ENCODE measurements at places on chromosomes 6 and 20.

DNA sequence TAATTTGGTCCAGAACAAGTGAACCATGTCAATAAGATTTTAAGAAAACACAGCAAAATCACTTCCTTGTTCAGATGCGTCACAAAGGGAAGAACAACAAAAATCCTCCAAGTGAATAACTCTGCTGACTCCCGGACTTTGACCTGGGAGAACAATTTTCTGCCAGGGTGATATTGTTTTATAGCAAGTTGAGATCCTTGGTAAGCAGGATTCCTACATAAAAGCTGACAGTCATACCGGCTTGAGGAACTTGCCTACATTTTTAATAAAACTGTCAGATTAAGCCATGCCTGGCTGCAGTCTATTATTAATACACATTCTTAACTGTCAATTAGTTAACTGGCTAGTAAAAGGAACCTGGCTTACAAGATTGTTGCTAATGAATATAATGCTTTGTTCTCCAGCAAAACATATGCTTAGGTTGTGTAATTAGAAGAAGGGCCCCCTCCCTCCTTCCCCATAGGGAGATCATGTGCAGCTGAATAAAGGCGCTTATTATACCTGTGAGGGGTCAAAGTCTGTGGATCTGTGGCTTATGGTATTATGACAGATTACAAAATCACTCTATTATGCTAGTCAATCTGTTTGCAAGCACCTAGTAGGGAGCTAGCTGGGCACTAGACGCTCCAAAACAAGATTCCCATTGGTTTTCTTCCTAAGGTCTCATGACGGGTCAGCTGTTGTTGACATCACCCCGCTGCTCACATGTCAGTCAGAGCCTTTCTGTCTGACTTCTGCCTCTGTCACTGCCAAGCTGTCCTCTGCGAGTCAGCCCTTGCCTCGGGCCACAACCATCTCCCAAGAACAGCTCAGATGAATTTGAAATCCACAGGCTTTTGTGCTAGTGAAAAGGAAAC is 44.6 kb upstream of the SEC63 start:
- DNase-seq: no peak

GRCh38 chr6:159112714-159113113 is 56.5 kb upstream of the FNDC1 start:
- no peak for DNase-seq

DNA sequence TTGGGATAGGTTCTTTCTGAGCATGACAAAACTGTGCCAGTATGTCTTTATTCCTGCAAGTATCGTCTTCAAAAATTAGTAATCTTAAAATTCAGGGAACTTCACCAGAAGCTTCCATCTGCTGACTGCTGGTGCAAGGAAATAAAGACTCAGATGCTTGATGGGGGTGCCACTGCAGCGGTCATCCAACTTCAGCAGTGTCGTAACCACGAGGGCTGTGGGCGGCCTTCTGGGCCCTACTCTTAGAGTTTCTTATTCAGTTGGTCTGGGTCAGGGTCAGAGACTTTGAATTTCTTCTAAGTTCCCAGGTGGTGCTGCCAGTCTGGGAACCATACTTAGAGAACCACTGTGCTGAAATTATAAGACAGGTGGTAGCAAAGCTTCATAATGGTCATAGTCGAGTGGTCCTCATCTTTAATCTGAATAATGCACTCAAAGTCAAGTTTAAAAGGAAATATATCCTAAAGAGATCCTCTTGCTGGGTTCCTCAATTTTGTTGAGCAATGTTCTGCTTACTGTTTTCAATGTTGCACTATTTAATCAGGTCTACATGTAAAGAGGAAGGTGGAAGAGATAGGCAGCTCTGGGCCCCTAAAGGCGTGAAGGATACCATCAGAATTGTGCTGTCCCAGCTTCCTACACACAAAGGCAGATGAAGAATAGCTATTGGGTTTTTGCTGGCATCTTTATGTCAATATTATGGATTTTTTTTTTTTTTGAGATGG is 165.4 kb upstream of the GMDS start:
- no peak for DNase-seq

- no peak for DNase-seq
Measured at GRCh38 chr20:38975539-38976120, 13.5 kb downstream of the DHX35 start.

- DNase-seq: no peak
Measured at GRCh38 chr20:47991875-47992488, 206.7 kb upstream of the SULF2 start.

- no peak for DNase-seq
Measured at GRCh38 chr20:60812561-60812960, 439.5 kb upstream of the CDH4 start.

DNA sequence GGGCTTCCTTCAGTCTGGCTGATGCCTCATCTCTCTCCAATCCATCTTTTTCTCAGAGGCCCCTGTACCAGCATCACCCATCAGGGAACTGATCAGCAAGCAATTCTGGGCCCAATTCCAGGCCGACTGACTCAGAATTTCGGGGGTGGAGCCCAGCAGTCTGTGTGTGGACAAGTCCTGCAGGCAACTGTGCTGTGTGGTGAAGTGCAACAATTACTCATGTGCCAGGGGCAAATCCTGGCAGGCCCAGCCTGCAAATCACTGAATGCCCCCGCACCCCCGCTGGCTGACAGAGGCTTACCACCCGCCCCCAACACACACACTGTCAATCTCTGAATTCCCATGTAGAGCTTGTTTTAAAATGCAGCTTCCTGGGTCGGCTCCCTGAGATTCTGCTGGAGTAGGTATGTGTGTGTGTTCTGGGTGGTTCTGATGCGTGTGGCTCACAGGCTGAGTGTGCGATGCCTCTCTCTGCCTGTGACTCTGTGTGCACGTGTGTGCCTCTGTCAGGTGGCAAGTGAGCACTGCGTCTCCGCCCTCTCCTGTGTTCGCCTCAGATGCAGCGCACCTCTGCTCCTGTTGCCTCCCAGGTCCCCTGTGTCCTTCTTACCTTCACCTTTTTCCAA is 45.4 kb downstream of the SSR1 start:
- DNase-seq: no peak

- peak; percentile 2 for DNase-seq
Measured at GRCh38 chr6:12605888-12606345, 110.7 kb upstream of the PHACTR1 start.

DNA sequence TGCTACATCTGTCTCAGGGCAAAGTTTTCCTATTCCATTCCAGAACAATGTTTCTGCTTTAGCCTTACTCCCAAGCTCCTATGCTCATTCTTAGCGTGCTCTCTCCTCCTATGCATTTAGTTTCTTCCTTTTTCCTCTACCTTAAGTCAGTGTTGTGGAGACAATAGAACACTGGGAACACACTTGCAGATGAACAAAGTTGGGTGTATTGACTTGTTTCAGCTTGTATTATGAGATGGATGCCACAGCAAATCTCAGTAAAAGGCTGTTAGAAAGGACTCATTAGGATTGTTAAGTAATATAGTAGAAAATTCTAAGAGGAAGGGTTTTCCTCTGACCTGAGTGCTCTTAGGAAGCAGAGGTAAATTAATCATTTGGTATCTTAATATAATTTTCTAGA is 48.4 kb downstream of the BMP5 start:
- no peak for DNase-seq

- no peak for DNase-seq
Measured at GRCh38 chr20:63628246-63628975, 1.5 kb upstream of the GMEB2 start.

DNA sequence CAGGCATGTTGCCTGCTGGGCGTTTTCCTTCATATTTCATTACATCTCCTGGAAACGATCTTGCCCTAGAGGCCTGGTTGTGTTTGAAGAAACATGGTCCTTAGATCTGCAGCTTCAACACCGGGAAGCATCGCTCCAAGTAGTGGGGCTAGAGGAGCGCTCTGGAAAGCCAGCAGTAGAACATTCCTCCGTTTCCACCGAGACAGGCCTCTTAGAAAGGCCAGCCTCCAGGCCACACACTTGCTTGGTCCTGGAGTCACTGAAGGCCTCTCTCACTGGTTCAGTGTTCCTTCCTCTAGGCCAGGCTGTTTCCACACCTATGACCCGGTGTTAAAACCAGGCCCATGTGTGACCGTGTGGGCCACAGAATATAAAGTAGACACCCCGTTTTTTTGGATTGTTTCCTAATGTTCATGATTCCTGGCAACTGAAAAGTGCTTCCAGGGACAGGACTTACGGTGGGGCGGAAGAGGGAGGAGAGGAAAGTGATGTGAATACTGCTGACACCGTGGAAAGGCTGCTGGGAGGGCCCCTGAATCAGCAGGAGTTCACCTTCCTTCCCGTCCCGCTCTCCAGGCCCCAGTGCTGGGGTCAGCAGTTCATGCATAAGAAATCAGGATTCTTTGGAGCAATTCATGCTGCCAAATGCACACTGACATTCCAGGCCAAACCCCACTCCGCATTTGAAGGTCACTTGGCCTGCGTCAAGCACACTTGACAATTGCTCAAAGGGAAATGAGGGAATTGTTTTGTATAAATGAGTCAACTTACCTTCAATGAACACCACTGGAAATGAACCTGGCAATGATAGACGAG is 83.8 kb downstream of the IYD start:
- DNase-seq: no peak

DNA sequence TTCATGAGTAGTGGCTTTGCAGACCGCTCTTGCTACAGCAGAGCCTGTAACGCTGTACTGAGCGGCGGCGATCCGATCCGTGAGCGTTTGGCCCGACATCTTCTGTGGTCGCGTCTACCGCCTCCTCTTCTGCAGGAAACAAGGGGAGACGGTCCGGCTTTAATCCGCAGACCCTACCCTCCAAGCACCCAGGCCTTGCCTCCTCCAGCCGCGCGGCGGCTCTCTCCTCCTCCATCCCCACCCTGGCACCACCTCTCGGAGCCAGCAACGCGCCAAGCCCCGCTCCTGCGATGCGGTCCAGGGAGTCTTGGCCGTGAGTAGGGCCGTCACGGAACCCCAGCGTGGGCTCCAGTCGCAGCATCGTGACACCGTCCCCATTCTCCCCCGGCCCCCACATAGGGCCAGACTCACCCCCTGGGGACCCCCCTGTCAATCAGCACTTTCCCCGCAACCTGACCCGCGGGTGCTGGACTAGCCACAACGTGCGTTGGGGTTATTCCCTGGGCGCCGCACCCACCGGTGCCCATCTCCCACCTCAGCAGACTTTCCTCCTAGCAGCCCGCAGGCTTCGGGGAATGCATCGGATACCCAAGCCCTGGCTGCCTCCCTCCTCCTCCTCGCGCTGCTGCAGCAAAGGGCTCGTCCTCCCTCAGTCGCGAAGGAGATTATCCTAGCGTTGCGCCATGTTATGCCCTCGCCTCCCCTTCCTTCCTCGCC is 914 bp downstream of the SNAP91 start:
- no peak for DNase-seq

DNA sequence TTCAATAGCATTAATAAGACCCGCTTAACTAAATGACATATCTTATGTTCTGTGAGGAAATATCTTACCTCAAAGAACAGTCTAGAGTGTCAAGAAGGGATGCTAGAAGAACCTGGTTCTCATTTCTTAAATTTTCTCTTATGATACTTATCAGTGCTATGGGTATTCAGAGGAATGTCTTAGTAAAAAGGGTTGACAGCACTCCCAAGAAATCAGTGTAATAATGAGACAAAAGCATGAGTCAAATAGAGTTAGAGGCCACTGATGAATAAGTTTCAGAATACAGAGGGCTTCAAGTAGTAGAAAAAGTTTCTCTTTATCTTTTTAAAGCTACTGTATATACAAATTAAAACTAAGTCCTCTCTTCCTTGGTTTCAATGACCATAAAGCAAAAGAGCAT is 242.8 kb downstream of the GJA1 start:
- no peak for DNase-seq
